ENCODE measurements at places on chromosomes 12 and 14. TPM values are rescaled to one million over a fixed set of nuclear protein-coding genes. Genes with fewer than 3 reads are reported as not detected.

HCAR3 gene
- not detected for total RNA-seq

HRK gene
- 5.0 TPM for total RNA-seq

RIPK3 gene
- 19.5 TPM for total RNA-seq

EIF2S3B gene
- total RNA-seq: 1.5 TPM

NINJ2 gene
- total RNA-seq: 2.8 TPM

NAV3 gene
- 4.5 TPM for total RNA-seq

LTB4R2 gene
- 9.2 TPM for total RNA-seq

GSKIP gene
- total RNA-seq: 30.5 TPM

ALG10B gene
- 9.3 TPM for total RNA-seq

ZNF891 gene
- 3.1 TPM for total RNA-seq

- no peak for DNase-seq
Measured at GRCh38 chr12:124726596-124727263, 136.9 kb downstream of the SCARB1 start.

DNA sequence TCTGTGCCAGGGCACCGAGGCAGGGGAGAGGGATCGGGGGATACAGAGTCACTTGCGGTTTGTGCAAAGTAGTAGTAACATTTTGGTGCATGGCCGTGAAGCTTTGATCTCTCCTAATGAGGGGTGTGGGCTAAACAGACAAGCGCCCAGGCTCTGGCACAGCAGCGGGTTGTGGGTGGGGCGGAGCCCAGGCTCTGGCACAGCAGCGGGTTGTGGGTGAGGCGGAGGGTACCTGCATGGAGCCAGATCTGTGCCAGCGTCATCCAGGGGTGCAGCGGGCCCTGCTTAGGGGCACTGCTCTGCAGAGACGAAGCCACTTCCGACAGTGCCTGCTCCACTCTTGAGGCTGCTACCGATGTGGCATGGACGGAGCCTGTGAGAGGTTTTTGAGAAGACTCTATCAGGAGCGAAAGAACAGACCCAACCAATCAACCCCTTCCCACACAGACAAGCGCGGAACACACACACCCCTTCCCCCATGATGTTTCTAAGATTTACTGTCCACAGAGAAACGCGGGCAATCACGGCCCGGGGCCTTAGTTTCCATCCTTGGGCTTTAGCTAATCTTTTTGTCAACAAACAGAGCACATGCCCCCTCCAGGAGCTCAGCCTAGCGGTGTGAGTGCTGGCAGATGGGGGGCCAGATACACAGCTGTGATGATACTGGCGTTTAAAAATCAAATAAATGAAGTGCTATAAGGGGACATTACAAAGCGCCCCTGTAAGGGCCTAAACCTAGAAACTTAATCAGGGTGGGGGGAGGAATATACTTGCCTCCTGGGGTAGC lies 196.6 kb downstream of the CALM1 start:
- DNase-seq: no peak

GRCh38 chr14:60242429-60242828 lies 6.6 kb upstream of the PPM1A start:
- DNase-seq: no peak

DNA sequence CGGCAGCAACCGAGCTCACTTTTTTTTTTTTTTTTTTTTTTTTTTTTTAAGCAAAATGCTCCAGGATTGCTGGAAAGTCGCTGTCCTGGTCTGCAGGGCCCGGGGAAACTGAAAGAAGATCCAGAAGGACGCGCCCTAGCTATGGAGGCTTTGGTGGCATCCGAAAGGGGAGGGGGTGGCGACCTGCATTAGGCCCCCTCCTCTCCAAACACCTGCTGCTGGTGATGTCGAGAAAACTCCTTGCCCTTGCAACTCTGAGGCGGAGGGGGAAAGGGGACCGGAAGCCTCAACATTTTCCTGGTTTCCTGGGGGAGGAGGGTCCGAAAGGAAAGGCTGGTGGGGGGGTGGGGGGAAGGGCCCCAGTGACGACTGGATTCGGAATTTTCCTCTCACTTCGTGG lies 421.1 kb downstream of the VRK1 start:
- DNase-seq: no peak

GRCh38 chr12:12086973-12087692 lies 16.4 kb downstream of the BCL2L14 start:
- no peak for DNase-seq

DNA sequence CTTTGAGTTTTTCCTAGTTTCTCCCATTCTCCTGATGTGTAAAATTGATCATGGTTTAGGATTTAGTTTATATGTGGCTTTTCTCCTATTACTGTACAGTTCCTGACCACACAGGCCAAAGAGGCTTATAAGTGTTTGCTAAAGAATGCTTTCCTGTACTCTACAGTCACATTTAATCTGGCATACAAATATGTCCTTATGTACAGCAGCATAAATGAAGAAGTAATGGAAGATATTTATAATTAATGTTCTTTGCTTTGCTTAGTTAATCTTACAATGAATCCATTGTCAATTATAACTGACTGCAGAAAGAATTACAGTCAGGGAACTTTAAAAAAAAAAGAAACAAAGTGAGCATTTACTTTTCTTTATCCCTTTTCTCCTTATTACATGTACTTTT lies 293.9 kb downstream of the KCNC2 start:
- no peak for DNase-seq

- DNase-seq: no peak
Measured at GRCh38 chr14:21924479-21924878, 250.9 kb upstream of the OR4E1 start.

DNA sequence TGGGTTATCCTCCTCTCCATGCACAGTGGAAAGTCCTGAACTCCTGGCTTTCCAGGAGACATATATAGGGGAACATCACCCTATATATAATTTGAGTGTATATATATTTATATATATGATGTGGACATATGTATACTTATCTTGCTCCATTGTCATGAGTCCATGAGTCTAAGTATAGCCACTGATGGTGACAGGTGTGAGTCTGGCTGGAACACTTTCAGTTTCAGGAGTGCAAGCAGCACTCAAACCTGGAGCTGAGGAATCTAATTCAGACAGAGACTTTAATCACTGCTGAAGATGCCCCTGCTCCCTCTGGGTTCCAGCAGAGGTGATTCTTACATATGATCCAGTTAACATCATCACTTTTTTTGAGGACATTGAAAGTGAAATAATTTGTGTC lies 4.4 kb downstream of the SSTR1 start:
- DNase-seq: no peak

DNA sequence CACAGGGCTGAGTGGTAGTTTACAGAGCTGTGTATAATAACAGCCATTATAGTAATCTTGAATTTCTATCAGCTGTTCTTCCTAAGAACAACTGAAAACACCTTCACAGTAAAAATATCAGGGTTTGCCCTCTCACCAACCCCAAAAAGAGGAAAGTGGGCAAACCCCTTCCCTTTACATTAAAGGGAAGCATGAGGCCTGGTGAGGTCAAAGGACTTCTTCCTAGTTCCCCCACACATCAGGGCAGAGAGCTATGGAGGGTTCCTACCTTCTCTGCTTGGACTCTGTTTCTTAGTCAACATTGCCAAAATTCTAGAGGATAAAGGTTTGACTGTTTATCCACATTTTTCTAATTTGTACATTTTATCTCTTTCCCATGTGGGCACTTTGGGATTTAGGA lies 4.4 kb upstream of the RPAP3 start:
- DNase-seq: no peak

GRCh38 chr14:51260225-51260624 lies 20.2 kb downstream of the TMX1 start:
- DNase-seq: no peak

DNA sequence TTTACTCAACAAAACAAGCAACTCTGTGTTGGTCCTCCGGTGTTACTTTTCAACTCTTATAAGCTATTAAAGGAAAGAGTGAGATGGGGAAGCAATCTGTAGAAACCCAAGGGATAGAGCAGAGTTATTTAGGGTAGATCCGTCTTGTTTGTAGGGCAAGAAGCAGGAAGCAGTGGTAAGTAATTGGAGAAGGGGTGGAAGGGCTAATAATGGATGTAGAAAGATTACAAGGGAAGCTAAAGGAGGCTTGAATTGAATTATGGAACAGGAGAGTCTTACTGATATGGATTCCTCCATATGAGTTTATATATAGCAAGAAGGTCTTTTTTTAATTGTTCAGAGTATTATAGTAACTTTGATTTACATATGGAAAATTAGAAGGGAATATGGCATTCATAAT lies 72.7 kb downstream of the MNAT1 start:
- DNase-seq: no peak

DNA sequence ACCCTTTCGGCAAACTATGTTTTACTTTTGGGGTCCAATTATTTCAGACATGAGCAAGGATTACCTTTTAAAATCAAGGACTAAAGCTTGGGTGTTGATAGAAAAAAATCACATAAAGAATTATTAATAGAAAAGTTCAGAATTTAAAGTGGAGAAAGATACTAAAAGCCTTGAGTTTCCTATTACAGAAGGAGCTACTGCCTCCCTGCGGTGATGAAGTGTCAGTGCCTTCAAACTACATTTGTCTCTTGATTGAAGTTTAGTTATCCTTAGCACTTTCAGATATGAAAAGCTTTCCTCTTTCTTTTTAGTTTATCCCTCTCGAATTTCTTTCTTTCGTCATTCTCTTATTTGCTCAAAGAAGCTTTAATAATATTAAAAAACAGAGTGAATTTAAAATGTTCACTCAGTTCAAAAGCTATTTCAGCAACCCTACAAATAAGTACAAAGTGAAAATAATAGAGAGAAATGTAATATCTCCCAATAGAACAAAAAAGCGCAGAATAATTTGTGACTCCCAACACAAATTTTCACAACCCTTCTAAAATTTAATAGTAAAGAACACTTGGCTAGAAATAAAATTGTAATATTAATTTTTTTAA lies 87.6 kb downstream of the SEC23A start:
- DNase-seq: no peak

- DNase-seq: no peak
Measured at GRCh38 chr12:66235626-66236281, 46.7 kb downstream of the IRAK3 start.

DNA sequence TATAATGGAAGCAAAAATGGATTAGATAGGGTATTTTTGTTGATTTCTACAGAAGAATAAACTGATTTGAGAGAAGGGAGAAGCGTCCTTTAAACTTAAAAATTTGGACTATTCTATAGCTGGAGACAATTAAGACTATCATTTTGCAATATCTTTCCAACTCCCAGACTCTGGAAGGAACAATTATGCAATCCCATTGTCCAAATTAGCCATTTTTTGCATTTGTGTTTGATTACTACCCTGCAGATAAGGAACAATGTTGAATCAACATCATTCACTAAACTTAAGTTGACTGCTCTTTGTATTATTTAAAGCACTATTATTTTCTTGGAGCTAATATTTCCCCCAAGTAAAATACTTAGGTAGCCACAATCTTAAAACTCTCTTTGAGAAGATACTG lies 34.8 kb upstream of the SELPLG start:
- DNase-seq: no peak

DNA sequence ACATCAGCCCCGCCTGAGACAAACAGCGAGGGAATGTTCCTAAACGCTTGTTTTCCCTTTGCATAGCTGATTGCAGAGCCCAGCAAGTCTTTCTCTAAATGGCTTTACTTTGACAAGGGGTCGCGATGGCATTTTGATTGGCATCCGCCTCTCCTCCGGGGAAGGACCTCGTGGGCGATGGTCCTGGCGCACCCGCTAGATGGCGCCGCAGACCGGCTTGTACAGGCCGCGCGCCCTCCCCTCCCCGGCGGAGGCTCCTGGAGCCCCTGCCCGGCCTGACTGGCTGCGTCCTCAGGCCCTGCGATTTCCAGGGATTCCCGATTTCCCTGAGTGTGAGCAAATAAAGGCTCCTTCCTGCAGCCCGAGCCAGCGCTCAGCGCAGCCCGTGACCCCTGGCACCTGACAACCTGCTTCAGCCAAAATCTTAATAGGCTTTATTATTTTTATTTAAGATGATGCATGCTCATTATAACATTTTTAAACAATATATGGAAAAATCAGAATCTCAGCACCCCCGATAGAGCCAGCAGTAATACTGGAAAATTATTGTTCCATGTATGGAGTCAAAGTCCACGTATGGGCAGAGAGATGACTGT lies 468.3 kb downstream of the AACS start:
- no peak for DNase-seq

GRCh38 chr14:75340921-75341320 lies 62.3 kb downstream of the FOS start:
- DNase-seq: no peak

DNA sequence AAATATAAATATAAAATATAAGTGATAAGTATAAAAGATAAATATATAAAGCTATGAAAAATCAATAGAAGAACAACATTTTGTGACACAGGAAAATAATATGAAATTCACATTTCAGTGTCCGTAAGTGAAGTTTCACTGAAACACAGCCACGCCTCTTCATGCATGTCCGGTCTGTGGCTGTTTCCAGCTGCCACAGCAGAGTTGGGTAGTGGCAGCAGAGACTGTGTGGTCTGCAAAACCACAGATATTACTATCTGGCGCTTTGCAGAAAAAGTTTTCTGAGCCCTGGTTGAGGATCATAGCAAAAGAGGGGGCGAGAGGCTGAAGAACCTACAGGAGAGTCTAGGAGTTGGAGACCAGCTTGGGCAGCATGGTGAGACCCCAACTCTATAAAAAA lies 780 bp downstream of the SERPINA4 start:
- no peak for DNase-seq

GRCh38 chr12:51217133-51217967 lies 512 bp downstream of the POU6F1 start:
- DNase-seq: peak; percentile 79

DNA sequence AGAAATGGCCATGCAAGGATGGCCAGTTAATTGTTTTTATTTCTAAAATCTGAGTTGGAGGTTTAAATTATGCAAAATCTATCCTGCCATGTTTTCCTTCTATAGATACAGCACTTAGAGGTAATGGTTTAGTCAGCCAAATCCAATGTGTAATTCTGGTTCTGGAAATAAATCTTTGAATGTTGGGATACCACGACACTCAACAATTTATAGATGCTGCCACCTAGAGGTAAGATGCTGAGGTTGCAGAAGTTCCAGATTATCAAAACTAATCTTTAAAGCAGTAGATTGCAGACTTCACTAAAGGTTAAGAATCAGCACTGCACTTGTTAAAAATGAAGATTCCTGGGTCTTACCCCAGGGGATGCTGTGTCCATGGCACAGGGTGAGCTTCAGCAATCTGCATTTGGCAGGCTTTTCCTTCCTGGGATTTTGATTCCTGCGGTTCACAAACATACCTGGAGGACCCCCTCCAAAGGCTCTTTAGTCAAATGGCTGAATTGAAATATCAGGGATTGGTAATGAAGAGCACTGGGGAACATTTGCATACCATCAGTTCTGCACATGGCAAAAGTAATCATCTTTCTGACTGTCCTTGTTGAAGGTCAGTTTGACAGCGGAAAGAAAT lies 53.4 kb upstream of the ANO4 start:
- DNase-seq: no peak

DNA sequence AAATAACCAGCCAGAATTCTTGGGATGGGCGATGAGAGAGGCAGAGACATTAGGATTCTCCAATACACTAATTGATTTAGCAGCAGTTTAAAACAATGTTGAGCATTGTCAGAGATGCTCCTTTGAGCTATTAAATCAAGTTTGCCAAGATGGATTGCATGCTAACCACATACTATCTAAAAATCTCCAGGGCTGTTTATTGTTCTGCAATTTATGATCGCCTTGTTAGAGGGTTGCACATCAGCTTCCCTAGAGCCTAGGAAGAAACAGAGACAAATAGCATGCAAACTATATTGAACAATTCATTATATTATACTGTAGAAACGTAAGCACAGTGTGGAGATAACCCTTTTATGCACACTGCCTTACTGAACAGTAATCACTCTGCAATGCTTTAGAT lies 599.9 kb downstream of the SOX5 start:
- no peak for DNase-seq
